Hematopoietic multipotent progenitor cell treated with erythropoietin and hydrocortisone succinate and interleukin-3 and kit ligand, for 6 days (in vitro differentiated cells): ENCODE measurements at places on chromosomes 4 and X.

DNA sequence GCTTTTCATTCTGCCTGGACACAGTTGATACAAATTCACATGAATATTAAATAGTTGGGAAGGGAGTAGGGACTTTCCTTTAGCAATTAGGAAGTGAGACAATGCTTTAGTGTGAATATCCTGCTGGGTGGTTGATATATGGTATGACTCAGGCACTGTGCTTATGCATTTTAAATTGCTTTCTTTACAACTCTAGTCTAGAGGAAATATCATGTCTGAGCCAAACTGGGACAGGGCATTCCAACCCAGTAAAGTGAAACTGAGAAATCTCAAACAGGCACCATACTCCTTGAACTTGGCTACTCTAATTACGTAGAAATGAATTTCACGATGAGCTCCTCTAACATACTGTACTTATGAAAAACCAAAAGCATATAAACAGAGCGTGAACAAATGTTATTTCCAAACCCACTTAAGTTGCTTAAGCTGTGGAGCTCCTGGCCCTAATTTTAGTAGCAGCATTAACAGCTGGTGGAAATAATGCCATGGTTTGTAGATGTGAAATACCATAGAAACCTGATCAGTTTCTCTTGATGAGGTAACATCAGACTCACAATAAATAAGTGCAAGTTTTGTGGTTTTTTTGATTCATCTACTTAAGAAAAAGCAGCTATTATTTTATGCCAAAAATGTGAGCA, 242.9 kb upstream of the GK2 start:
- no peak for DNase-seq

- no peak for DNase-seq
Measured at GRCh38 chr4:53558065-53558801, 33.1 kb downstream of the LNX1 start.

DNA sequence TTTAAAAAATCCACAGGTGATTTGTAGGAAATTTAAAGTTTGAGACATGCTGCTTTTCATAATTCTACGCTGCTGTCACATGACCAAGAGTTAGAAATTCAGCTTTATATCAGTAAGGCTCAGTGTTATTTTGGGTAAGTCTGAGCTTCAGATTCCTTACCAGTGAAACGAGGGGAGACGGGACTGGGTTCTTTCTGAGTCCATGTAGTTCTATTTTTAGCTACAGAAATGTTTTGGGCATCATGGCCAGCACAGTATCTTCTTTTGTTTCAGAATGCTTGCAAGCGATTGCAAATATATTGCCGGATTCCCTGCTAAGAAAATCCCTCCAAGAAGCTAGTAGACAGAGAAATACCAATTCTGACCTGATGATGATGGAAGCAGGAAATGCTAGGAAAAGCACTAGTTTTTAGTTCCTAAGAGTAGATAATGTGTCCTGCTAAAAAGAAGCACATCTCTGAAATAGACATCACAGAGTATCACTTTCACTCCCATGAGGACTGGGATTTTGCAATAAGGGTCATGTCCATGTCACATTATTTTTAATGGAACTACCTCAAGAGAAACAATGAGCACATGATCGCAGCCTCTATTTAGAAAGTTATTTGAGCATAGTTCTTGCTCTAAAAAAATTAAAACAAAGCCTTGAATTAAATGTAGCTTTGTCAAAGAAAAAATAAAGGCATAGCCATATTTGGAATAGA, 10.9 kb downstream of the ATP1B4 start:
- no peak for DNase-seq

DNA sequence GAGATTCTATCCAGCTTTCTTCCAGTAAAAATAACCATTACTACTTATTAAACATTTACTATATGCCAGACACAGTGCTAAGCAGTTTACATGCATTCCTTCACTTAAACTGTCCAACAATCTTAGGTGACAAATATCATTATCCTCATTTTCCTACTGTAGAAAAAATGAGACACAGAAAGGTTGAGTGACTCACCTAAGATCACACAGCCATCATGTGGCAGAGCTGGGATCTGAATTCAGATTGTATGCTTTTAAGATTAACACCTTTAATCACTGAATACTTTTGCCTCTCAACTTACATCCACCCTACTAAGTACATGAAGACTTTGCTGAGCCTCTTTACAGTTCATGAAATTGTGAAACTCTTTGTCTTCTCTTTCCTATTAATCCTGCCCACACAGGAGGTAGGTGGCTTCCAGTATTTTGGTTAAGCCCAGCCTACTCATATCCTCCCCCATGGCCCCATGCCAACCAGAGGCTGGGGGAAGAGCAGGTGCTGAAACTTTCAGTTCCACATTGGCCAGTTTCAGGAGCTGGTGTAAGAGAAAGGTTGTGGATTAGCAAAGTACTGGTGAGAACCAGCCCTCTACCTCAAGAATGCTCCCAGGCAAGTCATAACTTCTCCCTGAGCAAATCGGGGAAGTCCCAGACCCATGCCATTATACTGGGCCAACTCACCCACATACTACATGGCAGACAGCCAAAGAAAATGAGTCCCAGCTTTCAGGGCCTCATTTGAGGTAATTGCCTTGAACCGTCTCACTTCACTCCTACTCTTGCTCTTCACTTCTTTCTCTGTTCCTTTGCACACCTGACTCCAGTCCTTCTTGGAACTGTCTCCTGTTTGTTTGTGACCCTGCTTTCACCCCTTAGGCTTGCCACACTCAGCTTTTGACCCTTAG, 211.1 kb downstream of the GUCY2F start:
- no peak for DNase-seq

DNA sequence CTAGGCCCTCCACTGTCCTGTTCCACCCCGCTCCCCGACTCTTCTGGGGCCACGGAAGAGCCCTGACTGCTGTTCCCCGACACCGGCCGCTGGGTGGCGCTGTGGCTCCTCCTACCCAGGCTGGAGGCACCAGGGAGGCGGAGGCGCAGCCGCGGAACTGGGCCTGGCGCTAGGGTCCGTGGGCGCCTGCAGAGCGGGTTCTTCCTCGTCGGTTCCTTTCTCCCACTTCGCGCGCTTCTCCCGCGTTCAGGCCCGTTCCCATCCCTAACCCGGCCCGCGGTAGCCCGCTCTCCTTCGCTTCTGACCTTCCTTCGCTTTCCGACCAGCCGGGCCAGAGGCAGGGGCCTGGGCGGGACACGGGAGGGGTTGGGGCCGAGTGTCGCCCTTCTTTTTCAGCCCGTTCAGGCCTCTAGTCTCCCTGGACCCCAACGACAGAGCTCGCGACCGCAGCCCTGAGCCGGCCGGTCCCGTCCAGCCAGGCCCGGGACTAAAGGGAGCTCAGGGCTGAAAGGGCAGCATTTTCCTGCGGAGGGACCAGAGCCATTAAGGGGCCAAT, 34.3 kb downstream of the NALF2 start:
- DNase-seq, result peak; percentile 51

DNA sequence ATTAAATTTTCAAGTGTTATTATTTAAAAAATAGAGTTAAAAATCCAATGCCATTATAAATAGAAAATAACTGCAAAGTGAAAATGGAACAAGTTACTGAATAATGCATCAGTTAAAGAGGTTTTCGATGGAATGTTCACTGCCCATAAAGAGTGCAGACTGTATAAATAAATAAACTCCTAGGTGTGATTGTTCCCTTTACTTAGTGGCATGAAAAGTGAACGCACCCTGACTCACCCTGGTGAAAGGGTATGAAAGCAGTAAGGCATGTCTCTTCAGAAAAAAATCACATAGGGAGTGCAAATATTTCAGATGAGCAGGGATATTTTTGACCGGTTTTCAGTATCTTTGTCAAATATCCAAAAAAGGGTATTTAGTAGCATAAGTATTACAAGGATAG, 387.8 kb downstream of the DCAF12L2 start:
- no peak for DNase-seq
